ENCODE measurements at places on chromosomes 7 and 10.

DNA sequence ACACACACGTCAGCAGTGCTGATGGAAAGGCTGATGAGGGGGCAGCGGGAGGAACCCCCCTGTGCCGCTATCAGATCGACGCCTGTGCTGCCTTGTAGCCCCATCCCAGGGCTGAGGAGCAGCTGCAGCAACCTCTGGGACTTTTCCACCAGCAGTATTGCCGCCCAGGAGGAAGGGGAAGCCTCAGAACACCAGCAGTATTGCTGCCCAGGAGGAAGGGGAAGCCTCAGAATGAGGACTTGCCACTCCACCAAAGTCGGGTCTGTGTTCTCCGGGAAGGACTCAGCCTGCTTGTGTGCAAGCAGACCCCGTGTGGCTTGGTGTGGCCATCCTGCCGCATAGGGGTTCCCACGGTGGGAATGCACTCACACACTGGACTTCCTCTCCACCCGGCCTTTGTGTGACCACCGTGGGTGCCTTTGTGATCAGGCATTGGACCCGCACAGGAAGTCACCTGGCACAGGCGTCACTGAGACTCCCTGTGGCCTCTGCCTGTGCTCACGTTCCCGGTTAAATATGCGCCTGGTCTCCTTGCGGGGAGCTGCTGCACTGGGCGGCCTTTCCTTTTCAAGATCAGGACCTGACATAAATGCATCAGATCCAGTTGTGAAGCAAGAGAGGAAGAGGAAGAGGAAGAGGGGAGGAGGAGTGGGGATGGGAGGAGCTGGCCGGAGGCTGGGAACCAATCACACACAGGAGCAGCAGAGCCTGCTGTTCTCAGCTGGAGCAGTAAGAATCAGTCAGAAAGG, 248.5 kb downstream of the DNAJB6 start:
- no peak for DNase-seq

DNA sequence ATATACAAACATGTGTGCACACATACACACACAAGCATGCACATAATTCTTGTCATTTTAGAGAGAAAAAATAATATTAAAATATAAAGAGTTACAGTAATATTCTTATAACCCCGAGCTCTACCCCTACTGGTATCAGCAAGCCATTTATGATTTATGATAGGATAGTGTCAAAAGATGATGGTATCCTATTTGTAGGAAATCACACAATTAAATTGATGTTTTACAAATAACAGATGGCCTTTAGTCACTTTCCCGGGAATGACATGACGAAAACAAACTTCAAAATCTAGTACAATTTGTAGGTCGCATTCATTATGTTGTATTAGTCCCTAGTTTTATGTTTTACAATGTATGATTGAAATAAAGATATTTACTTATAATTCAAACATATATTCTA, 36.8 kb downstream of the THSD7A start:
- no peak for DNase-seq

- no peak for DNase-seq
Observed at GRCh38 chr7:37357637-37357996, 91.0 kb downstream of the ELMO1 start.

DNA sequence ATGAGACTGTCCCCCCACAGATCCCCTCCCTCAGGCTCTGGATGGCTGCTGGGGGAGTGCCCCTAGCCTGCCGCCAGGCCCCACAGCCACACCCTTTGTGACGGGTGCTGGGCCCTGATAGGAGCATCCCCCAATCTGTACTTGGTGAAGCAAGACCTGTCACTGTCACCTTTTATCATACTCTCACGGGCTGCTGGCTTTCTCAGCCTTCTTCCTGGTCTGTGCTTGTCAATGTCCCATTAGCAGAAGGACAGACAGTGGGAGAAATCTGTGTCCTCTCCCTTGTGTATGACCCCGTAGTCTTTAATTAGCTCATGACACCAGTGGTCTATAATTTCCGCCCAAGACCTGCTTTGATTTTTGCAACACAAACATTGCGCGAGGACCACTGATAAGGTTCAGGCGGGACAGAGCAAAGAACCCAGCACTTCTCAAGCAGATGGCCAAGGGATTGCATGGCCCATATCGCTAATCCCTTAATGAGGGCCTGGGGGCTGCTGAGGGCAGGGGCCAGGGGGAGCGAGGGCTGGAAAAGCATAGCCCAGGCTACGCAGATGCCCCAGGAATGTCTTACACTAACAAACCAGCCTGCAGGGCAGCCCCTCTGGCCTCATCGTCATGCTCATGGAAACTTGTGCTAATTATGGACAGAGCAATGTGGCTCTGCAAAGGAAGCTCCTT, 127.8 kb downstream of the PTPN20 start:
- no peak for DNase-seq

GRCh38 chr10:118042827-118043242, 3.9 kb downstream of the RAB11FIP2 start:
- no peak for DNase-seq

- DNase-seq = no peak
Observed at GRCh38 chr7:100675105-100675451, 1.5 kb downstream of the GNB2 start.

- DNase-seq = no peak
Observed at GRCh38 chr7:31692451-31692850, 5.4 kb downstream of the PPP1R17 start.

DNA sequence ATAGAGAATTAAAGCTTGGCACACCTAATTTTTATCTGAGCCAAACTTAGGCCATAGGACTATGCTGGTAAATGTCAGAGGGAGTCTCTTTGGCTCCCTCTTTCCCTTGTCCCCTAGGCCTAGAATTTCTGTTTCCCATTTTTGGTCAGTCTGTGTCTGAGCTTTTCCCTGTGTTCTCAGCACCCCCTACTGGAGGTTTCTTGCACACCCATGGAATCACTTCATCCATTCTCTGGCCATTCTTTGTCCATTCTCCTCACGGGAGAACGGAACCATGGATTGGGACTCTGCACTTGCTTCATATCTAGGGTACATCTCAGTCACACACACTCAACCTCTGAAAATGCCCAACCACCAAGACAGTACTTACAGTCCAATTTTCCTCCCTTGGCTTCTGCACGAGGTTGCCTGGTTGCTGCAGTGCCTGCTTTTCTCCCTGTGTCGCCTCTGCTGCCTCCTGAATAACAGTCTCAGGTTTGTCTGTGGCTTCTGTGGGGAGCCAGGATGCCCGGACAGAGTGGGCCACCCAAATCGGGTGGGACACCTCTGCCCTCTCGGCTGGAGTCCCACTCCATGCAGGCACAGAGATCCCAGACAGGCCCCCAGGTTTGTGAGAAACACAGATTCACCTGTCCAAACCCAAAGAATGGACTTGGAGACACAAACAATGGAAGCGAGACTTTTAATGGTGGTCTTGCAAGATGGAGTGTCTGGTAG, 35.1 kb upstream of the DNAH11 start:
- no peak for DNase-seq
